A172 (cell line): ENCODE measurements at places on chromosomes 13 and 19.

DNA sequence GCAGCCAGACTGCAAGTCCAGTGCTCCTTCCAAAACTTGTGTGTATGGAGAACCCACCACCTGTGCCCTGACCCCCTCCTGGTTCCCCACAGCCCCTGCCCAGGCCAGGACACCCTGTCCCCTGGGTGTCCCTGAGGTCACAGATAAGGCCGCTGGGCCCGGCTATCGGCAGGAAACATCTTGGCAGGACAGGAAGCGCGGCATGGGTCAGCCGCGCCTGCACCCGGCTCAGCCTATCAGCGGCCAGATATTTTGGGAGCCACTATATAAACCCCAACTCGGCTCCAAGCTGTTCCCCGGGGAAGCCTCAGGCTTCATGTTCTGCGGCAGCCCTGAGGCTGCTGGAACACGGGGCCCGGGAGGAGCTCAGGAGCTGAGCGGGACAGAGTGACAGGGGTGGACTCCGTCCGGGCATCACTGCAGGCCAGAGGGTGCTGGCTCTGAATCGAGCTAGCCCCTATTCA, 60.8 kb downstream of the AP1M1 start:
- DNase-seq = no peak

DNA sequence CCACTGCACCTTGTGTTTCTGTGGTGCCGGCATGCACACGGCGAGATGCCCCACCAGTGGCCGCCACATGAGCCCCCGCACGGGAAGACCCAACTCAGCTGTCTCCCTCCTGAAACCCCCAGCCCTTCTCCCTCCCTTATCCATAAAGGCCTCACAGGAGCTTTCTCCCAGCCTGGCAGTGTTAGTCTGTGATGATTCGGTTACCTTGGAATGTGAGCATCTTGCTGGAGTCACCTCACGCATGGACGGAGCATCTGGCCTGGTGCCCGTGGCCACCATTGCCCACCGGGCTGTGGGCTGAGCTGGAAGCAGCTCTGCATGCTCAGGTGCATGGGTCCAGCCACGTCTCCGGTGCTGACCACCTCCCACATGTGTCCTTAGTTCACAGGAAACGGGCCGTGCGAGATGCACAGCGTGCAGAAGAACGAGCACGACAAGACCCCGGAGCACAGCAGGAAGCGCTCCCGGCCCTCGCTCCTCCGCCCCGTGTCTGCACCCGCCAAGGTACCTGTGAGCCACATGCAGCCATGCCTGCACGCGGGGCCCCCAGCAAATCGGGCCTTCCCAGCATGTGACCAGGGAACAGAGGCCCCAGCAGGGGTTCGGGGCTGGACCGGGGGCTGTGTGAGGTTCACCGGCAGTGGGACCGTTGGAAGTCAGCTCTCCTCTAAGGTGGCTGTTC, 22.0 kb downstream of the SIN3B start:
- DNase-seq = peak; percentile 46

GRCh38 chr13:22173610-22174009, 502.7 kb downstream of the FGF9 start:
- DNase-seq = peak; percentile 9

GRCh38 chr13:30776661-30777060, 41.3 kb downstream of the ALOX5AP start:
- no peak for DNase-seq

DNA sequence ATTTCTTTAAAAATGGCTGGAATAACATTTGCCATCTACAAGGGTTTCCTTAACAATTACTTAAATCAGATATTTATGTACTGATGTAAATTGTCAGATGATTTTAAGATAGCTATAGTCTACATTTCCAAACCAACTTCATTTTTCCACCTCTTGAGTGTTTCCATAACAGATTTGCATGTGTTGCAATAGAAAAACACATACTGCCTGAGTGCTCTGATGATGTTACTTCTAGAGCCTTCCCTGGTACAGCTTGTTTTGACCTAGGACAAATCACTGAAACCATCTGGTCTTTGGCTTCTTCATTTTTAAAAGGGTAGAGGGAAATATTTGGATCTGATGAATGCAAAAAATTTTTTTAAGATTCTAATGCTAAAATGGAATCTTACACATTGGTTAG, 245.9 kb downstream of the PCDH9 start:
- DNase-seq = no peak

DNA sequence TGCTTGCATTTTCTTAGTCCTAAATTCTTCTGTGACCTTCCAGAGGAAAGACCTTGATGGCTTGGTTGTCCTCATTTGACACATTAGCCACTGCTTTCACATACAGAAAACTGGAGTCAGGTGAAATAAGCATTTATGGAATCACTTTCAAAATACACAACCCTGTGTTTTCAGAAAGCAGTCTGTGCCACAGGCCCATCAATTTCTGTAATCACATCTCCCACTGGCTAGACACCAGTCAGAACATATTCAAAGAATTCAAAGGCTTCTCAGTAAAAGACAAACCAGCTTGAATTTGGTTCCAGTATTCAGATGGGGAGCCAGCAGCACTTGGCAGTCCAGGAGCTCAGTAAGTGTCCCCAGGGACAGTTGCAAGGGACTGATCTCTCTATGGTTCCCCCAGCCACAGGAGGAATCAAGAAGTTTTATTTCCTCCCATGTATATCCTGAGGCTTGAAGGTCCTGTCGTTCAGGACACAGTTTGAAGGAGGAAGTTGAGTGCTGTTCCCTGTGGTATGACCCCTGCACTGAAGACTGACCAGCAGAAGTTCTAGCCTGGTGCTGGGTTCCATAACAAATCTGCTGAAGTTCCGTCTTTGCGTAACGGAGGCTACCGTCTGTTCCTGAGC, 214.3 kb downstream of the FOXO1 start:
- no peak for DNase-seq

DNA sequence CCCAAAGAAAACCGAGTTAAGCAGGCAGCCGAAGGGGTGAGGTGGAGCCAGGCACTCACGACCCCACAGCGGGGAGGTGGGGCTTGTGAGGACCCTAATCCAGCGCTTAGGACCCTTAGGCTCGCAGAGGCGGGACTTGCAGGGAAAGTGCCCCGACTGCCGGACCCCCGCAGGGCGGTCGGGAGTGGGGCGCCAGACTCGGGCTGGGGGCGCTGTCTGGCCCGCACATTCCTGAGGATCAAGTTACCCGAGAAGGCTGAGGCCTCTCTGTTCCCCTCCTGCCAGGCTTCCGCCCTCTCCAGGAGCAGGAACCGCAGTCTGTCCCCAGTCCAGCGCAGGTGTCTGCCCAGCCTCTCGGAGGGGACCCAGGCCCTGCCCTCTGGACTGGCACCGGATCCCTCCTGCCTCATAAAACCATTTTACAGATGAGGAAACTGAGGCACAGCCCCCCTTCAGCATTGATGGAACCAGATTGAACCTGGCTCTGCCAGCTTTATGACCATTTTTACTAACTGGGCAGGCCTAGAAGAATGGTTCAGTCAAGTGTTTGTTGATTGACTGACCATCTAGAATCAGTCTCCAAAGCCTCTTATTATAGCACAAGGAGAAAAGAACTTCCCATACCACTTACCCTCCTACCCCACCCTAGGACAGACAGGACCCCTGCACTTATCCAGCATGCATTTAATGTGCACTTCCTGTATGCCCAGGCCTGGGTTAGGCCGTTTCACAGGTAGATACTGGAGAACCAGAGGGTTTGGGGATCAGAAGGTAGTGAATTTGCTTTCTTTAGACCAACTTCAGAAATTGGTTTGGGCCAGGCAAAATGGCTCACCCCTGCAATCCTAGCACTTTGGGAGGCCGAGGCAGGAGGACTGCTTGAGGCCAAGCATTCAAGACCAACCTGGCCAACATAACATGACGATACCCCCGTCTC, 6.7 kb upstream of the JUND start:
- DNase-seq = no peak

- DNase-seq = peak; percentile 44
Measured at GRCh38 chr19:31616031-31616430, 266.8 kb upstream of the TSHZ3 start.

DNA sequence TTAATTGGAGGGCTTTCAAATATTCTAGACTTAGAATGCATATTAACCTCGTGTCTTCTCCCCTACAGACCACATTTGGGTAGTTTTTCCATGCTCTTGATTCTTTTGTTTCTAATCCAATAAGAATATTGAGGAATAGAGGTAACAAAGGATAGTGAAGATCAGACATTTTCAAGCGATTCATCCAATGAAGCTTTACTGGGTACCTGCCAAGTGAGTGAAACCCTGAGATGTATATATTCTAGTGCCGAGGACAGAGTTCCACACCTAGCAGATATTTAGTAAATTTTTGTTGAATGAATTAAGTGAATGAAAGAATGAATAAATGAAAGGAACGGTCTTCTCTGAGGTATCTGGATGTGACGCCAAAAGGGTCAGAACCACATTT, 442 bp upstream of the RFC3 start:
- DNase-seq = no peak

DNA sequence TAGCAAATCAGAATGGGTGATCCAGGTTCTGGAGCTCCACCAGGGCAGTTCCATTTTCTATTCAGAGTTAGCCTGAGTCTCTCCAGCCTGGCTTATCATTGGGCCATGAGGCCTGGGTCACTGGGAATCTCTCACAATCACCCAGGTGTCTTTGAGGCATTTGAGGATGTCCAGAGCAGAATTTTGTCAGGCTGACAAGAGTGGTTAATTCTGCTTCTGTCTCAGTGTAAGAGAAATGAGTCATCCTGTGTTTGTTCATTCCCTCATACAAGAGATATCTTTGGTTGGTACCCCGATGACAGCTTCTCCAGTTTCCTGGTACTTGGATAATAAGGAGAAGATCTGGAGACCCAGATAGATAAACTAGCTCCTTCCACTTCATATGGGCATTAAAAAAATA, 10.4 kb downstream of the ZNF93 start:
- DNase-seq = no peak

DNA sequence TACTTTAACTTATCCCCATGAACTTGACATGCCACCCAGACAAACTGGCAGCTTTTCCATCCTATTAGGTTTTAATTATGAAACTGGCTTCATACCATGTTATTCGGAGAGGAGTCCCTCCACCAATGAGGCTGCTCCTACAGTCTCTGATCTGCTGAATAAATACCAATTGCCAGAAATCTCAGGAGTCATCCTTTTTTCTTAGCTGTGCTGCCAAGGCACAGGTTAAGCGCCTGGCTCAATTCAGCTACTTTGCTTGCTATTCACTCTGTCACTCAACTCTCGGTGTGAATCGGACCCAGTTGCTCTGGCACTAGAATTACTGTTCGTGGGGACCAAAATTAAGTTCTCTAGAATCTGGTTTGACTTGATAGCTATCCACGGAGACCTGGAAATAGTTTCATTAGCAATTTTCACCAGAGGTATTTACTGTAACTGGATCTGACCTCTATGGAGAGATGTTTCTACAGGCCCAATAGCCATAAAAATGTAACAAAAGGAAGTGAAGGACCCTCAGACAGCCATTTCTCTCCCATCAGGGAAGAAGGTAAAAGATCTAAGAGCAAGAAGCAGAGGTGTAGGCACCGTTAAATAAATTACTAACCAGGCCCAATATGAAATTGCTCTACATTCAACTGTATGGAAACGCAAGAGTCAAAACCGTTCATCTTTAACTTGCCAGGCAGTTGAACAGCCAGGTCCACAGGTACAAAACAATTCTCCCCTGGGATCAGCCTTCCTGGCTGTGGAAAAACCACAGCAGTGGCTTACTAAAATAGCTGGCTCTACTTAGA, 5.4 kb downstream of the ZC3H4 start:
- DNase-seq = no peak

DNA sequence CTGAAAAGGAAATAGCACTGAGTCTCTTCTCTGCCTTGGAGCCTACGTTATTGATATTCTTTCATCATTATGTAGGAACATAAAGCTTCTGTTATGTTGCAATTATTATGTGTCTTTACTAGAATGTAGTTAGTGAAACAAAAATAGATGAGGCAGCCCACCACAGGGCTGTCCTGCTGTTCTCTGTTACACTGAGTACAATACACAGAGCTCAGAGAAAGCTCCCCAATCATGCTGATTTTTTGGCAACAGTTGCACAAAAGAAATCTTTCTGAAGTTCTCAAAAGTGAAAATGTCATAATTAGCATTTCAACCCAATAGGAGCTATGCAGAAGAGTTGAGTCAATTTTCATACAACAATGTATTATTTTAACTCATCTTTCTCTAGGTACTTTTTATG, 119.5 kb downstream of the EFNB2 start:
- DNase-seq = no peak

DNA sequence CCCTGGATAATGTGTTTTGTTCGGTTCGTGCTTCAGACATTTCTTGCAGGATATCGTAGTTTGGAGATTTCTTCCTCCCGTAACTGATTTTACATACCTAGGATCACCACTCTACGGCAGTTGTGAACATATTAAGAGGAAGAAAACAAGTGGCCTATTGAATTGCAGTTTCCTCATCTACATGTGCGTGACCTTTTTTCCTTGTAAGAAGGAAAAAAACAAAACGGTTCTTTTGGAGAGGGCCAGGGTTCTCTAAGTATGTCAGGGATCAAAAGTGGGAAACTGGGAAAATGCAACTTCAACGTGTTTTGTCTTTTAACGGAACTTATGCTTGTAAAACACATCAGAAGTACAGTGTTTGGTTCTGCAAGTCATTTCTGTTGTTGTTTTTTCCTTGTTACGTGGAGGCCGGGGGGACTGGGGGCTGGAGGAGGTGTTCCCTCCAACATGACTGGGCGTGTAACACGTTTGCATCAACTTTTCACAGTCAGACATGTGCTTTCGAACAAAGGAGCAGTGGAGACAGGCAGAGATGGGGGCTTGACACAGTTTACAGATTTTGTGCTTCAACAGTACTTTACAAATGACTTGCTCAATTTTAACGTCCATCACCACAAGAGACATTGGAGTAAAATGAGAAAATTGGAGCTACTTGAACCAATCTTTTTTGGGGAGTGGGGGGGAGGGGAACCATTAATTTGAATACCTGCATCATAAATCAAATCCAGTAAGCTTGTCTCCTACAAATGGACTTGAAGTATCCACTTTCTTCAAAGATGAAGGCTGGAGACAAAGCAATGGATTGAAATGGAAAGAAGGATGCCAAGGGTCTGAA, 3.8 kb downstream of the ZC3H4 start:
- no peak for DNase-seq

DNA sequence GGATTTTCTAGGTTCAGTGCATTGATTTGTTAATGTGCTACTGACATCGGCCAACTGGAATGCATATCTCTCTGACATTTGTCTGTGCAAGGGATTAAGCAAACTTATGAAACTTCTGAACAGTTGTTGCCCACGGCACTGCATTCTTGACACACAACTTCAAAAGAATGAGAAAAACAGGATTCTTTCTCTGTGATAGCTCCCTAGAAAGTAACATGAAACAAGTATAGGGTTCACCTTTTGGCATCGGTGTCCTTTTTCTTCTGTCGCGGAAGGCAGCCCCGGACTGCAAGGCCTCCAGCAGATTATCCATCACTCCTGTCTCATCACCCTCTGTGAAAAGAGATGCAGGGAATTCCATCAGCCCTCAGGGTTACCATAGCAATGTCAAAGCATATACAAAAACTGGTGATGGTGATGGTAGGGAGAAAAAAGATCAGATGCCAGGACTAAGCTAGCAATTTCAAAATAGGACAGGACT, 389.2 kb downstream of the DIAPH3 start:
- DNase-seq = no peak
